Colonic mucosa (tissue), 4 donors: ENCODE measurements at places on chromosomes 16 and 17. TPM values are rescaled to one million over a fixed set of nuclear protein-coding genes. Genes with fewer than 3 reads are reported as not detected.
A peak's percentile ranks its signal among the peaks of the same experiment; 100 is the strongest.

TLCD2 gene
- 30.2 TPM for total RNA-seq

GCGR gene
- not detected for total RNA-seq

PIRT gene
- 0.40 TPM for total RNA-seq

TEX19 gene
- total RNA-seq = not detected

SLC25A39 gene
- 115 TPM for total RNA-seq

UNC13D gene
- 25.9 TPM for total RNA-seq

KCNJ18 gene
- not detected for total RNA-seq

SEC14L5 gene
- 1.8 TPM for total RNA-seq

GJC1 gene
- total RNA-seq = 8.2 TPM

GRCh38 chr17:70184770-70185169 lies 15.4 kb downstream of the KCNJ2 start:
- no peak for DNase-seq
- H3K27me3 ChIP-seq = no peaks in the 10 kb centered on the region
- H3K4me3 ChIP-seq = no peak overlapping the region
- H3K4me1 ChIP-seq = no peaks in the 10 kb centered on the region
- no peak overlapping the region for H3K27ac ChIP-seq

GRCh38 chr16:89080196-89080853 lies 13.3 kb upstream of the ACSF3 start:
- H3K27ac ChIP-seq = no peak overlapping the region
- H3K27me3 ChIP-seq = no peaks in the 10 kb centered on the region
- no peaks in the 10 kb centered on the region for H3K4me1 ChIP-seq
- DNase-seq = no peak
- no peaks in the 10 kb centered on the region for H3K36me3 ChIP-seq
- no peak overlapping the region for H3K4me3 ChIP-seq

DNA sequence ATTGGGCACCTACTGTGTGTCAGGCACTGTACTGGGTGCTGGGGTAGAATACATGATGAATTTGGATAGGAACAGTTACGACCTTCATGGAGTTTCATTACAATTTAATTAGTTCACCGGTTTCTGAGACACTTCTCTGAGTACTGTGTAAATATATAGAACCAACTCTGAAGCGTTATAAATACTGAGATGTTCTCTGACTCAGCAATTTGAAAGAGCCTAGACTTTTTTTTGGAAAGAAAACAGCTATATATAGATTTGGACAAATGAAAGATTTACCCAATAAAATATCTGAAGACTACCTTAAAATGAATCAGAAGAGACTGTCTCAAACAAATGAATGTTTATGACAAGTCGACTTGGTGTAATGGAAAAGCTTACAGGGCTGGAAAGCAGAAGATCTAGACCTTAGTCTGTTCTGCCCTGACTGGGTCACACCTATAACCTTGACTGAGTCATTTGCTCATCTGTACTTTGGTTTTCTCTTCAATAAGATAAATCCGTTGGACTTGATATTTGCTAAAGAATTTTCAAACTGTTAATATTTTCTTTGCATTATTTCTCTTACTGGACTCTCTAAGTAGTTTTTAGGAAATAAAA lies 4.6 kb upstream of the GAN start:
- no peak overlapping the region for H3K4me3 ChIP-seq
- H3K36me3 ChIP-seq = no peaks in the 10 kb centered on the region
- peaks cover 8% of the 10 kb centered on the region for H3K4me1 ChIP-seq

- H3K4me3 ChIP-seq = no peak overlapping the region
- H3K4me1 ChIP-seq = no peaks in the 10 kb centered on the region
Measured at GRCh38 chr17:38947189-38947588, 20.0 kb downstream of the FBXO47 start.

DNA sequence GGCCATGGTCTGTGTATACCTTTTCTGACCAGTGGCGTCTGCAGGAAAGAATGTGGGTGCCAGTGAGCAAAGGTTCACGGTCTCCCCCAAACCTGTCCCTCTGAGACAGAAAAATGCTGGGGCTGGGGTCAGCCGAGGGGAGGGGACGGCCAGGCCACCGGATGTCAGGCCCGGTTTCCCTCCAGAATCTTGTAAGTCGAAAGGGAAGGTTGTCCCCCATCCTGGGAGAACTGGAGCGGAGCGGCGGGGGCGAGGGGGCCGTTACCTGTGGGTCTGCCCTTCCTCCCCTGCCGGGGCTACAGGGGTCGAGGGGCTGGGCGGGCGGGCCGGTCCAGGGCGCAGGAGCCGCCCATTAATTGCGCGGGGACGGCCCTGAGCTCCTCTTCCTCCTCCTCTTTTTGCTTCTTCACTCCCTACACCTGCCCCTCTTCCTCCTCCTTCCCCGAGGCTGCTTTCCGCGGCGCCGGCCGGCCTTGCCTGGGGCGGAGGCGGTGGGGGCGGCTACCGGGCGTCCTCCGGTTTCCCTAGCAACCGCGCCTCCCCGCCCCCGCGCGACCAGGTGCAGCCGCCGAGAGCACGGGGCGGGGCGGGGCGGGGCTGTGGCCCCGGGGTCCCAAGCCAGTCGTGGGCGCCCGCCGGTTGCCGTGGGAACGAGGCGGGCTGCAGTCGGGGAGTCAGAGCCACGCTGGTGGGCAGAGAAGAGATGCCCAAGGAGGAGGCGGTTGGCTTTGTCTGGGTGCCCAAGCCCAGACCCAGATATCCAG lies at the start of gene MARCHF10:
Gene MARCHF10 (minus strand): TSS at position 503 of the 764 bp plus-strand sequence. CDS start 6,579 bp downstream, outside the sequence.
- peak; percentile 40 for DNase-seq
- peak within 1 kb of the TSS; percentile 9 for H3K4me3 ChIP-seq
- no peak within 1 kb of the TSS for H3K27ac ChIP-seq
- peaks cover 5% of the 10 kb centered on the region for H3K4me1 ChIP-seq
- peaks cover 6% of the 10 kb centered on the region for H3K27me3 ChIP-seq

- DNase-seq = no peak
- H3K4me3 ChIP-seq = no peak overlapping the region
- no peak overlapping the region for H3K27ac ChIP-seq
- no peaks in the 10 kb centered on the region for H3K27me3 ChIP-seq
- H3K36me3 ChIP-seq = no peaks in the 10 kb centered on the region
Measured at GRCh38 chr16:65688301-65688700, 566.4 kb upstream of the CDH11 start.

DNA sequence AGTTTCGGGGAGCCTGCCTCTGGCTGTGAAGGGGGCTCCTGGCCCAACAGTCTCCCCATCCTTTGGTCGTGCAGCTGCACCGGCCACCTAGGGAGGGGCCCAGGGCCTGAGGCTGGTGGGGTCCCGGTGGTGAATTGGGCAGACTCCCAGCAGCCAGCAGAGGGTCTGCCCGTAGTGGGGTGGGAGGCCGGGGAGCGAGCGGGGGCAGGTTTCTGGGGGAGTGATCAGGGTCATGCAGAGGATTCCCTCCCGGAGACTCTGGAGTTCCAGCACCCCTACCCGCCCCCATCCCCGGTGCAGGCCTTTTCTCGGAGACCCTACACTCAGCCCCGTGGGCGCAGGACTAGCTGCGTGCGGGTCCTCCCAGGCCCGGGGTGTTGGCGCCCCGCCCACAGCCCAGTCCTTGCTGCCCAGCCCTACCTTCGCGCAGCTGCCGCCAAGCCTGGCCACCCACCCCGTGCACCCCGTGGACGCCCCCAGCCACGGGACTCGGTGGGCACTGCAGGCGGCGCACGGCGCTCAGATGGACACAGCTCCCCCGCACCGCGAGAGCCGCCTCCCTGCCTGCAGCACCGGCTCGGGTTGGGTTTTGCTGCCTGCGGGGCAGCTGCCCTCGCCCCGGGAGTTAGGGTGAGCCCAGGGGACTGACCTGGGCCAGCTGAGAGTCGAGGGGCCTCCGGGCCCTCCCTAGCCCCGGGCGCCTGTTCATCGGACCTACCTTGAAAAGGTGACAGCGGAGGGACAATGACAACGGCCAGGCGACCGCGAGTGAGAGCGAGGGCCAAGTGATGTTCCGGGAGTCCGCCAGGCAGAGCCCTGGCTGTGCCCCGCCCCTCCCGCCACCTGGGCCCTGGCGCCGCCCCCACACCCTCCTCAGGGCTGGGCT lies at the start of gene GNG13:
Gene GNG13 (minus strand): TSS at position 787 of the 886 bp plus-strand sequence. CDS start 1,657 bp downstream, outside the sequence.
- peaks cover 36% of the 10 kb centered on the region for H3K27me3 ChIP-seq
- H3K4me1 ChIP-seq = no peaks in the 10 kb centered on the region
- no peak for DNase-seq

- H3K4me3 ChIP-seq = no peak overlapping the region
- DNase-seq = no peak
- H3K36me3 ChIP-seq = no peaks in the 10 kb centered on the region
- no peak overlapping the region for H3K27ac ChIP-seq
- H3K27me3 ChIP-seq = no peaks in the 10 kb centered on the region
Measured at GRCh38 chr17:80766290-80766855, 221.7 kb downstream of the RPTOR start.

GRCh38 chr17:40303009-40303657 lies 5.8 kb upstream of the RARA start:
- DNase-seq = peak; percentile 71
- peaks cover 9% of the 10 kb centered on the region for H3K4me1 ChIP-seq
- no peaks in the 10 kb centered on the region for H3K27me3 ChIP-seq
- no peaks in the 10 kb centered on the region for H3K36me3 ChIP-seq
- no peak overlapping the region for H3K27ac ChIP-seq
- H3K4me3 ChIP-seq = no peak overlapping the region

GRCh38 chr17:5516060-5516792 lies 29.9 kb downstream of the MIS12 start:
- H3K27me3 ChIP-seq = no peaks in the 10 kb centered on the region
- DNase-seq = no peak
- no peak overlapping the region for H3K4me3 ChIP-seq
- H3K36me3 ChIP-seq = no peaks in the 10 kb centered on the region
- H3K27ac ChIP-seq = peak overlapping the region; percentile 7

GRCh38 chr17:28622186-28622585 lies 8.2 kb upstream of the RSKR start:
- DNase-seq = no peak
- H3K27ac ChIP-seq = no peak overlapping the region
- H3K27me3 ChIP-seq = no peaks in the 10 kb centered on the region

GRCh38 chr16:61181982-61182381 lies 854.3 kb downstream of the CDH8 start:
- H3K27ac ChIP-seq = no peak overlapping the region
- no peaks in the 10 kb centered on the region for H3K4me1 ChIP-seq
- no peaks in the 10 kb centered on the region for H3K36me3 ChIP-seq
- no peaks in the 10 kb centered on the region for H3K27me3 ChIP-seq
- no peak for DNase-seq

GRCh38 chr16:65769776-65770438 lies 596.6 kb upstream of the CDH5 start:
- no peak for DNase-seq
- no peaks in the 10 kb centered on the region for H3K36me3 ChIP-seq
- no peaks in the 10 kb centered on the region for H3K4me1 ChIP-seq

DNA sequence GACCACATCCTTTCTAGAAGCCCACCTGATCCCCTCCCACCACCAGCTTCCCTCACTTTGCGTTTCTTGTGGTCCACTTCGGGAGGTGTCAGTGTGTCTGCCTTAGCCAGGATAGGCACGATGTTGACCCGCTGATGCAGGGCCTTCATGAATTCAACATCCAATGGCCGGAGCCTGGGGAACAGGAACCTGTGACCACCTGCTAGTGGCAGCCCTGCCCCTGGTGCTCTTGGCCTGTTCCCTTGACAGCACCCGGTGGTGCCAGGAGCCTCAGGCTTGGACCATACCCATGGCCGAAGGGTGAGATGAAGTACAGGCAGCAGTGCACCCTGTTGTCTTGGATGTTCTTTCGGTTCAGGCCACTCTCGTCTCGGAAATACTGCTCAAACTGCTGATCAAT lies 7.2 kb upstream of the MTMR4 start:
- no peaks in the 10 kb centered on the region for H3K27me3 ChIP-seq
- H3K27ac ChIP-seq = no peak overlapping the region
- no peak overlapping the region for H3K4me3 ChIP-seq
- H3K4me1 ChIP-seq = peaks cover 1% of the 10 kb centered on the region

GRCh38 chr16:87150681-87151280 lies 166.4 kb downstream of the C16orf95 start:
- no peaks in the 10 kb centered on the region for H3K36me3 ChIP-seq
- H3K4me3 ChIP-seq = no peak overlapping the region
- no peaks in the 10 kb centered on the region for H3K4me1 ChIP-seq
- no peak for DNase-seq
- no peak overlapping the region for H3K27ac ChIP-seq

DNA sequence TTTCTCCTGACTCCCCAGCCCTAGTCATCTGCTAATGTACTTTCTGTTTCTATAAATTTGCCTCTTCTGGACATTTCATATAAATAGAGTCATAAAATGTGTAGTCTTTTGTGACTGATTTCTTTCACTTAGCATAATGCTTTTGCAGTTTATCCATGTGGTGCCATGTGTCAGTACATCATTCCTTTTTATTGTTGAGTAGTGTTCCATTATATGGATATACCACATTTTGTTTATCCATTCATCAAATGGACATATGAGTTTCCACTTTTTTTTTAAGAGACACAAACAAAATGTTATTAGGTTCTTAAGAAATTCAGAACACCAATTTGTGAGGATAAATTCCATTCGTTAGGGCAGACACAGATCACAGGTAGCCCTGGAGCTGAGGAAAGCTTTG lies 11.0 kb downstream of the DBF4B start:
- H3K36me3 ChIP-seq = no peaks in the 10 kb centered on the region
- no peaks in the 10 kb centered on the region for H3K4me1 ChIP-seq
- no peaks in the 10 kb centered on the region for H3K27me3 ChIP-seq
- DNase-seq = no peak
